Activated naive CD4-positive, alpha-beta T cell (primary cell): ENCODE measurements at places on chromosomes 2 and 18.

GRCh38 chr18:44652722-44653121 is 28.0 kb upstream of the SETBP1 start:
- no peak for DNase-seq

GRCh38 chr2:227228061-227228667 is 63.7 kb downstream of the COL4A3 start:
- DNase-seq: no peak

- no peak for DNase-seq
Measured at GRCh38 chr2:7766088-7766722, 849.0 kb downstream of the RNF144A start.

- no peak for DNase-seq
Measured at GRCh38 chr2:208015475-208015874, 9.9 kb downstream of the PLEKHM3 start.

DNA sequence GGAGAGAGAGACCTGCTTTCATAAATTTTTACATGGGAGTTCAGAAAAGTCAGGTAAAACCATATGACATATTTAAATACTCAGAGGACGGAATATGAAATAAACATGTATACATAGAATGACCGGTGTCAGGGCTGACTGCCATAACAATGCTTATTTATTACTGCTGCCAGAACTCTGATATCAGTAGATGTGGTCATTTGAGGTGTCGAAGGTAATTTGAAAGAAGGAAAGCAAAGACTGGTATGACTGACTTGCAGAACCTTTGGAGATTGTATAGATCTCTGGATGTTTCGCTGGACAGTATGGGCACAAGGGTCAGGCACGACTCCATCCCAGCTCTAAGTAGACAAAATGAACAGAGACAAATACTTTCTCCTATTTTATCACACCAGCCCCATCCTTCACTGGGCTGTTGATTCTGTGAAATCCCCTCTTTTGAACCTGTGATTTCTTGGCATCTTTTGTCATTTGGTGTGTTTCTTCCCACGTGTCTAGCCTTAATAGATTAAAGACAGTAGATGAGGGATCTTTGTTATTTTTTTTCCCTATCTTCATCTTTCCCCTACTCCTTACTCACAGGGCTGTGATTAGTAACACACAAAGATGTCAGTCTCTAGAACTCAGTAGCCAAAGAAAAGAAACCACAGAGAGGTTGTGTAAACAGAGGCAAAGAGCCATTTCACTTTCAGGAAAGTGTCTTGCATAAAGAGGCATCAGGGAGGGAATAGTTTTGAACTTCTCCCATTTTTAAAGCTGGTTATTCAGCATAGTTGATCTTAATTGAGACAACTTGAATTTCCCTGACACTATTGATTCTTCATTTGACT is 61.6 kb downstream of the ICOS start:
- no peak for DNase-seq

DNA sequence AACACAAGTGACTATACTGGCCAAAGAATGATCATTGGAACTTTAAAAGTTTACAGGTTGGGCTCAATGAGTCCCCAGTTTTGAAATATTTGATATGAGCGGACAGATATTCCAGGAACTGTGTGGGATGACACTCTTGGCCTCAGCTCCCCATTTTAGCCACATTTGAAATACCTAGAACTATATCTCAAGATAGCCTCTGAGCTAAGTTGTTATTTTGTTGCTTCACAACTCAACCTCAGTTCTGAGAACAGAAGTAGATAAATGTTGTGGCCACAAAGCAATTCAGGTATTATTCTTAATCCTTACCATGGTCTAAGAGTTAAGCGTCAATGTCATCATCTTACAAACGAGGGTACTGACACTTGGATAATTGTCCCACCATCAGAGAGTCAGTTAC is 172.2 kb upstream of the SETBP1 start:
- DNase-seq: no peak

GRCh38 chr2:97763176-97763845 is 49.9 kb downstream of the ZAP70 start:
- DNase-seq: no peak

- no peak for DNase-seq
Measured at GRCh38 chr2:102630458-102630857, 11.1 kb downstream of the SLC9A2 start.

- no peak for DNase-seq
Measured at GRCh38 chr18:63980896-63981460, 11.1 kb downstream of the SERPINB8 start.

- no peak for DNase-seq
Measured at GRCh38 chr18:35291166-35291565, 1.1 kb upstream of the ZSCAN30 start.

GRCh38 chr18:59957957-59958356 is 58.2 kb downstream of the PMAIP1 start:
- DNase-seq: no peak

GRCh38 chr2:126527836-126528490 is 128.0 kb upstream of the GYPC start:
- no peak for DNase-seq

- no peak for DNase-seq
Measured at GRCh38 chr2:172704072-172704936, 31.3 kb upstream of the RAPGEF4 start.

DNA sequence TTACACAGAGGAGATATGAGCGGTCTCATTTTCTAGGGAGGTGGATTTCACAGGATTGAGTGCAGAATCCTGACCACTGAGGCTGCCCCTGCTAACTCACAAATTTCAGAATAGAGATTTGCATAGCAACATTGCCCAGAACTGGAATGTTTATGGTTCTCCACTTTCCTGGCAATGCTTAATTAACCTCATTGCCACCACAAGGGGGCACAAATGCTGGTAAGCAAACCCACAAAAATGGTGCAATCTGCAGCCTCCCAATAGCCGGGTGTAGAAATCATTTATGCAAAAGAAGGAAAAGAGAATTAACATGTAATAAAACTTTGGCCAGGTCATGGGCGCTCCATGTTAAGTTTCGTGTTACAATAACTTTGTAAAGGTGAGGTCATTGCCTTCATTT is 112.4 kb downstream of the CYRIA start:
- no peak for DNase-seq

DNA sequence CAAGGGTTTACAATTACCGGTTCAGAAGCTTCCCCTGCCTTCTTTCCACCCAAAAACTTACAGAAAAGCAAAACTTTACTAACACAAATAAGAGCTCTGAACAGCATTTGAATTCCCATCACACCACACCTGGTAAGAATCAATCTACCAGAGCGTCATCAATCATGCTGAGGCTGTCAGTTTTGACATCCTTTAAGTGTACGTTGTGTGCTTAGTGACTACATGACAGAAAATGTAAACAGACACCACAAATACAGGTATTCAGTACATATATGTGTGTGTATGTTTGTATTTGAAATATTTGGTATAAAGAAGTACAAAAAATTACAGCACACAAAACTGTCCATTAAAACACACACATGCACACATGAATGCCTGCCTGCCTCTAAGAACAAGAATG is 523.5 kb downstream of the TMEM182 start:
- no peak for DNase-seq

GRCh38 chr18:50092245-50092805 is 102.6 kb downstream of the MYO5B start:
- no peak for DNase-seq

GRCh38 chr2:29611261-29611660 is 310.1 kb downstream of the ALK start:
- no peak for DNase-seq

DNA sequence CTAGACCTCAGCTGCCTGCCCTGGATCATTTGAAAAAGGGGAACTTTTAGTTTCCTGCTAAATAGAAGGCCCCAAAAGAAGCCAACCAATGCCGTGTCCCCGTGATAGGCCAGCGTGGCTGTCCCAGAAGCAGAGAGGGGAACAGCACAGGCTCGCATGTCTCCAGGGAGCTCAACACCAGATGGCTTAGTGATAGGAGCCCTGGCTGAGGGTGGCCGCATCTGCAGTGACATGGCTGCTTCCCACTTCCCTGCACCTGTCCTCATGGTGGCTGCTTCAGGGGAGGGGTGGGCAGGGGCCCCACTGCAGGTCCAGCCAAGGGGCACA is 79.6 kb downstream of the MBP start:
- DNase-seq: no peak

DNA sequence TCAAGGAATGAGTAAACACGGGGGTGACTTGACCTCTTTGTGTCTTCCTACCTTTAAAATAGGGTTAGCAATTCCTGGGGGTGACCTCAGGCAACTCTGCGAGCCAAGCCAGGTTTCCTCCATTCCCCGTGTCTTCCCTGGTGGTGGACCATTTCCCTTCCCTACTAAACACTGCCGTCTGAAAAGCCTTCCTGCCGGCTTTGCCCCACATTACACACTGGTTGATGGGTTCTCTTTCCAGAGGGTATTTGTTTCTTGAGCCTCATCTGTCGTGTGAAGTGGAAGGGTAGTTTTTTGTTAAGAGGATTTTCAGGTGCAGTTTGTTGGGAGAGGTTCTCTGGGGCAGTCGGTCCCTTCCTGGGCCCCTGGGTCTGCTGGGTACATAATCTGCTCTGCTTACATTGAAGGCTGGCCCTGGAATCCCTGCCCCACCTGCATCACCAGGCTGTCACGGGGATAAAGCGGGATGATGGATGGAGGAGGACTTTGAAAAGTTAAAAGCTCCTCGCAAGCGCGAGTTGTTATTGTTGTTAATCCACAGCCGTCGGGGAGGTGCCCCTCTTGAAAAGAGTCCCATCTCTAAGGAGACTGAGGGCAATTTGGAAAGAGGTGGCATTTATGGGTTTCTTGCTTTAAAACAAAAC is 175.4 kb upstream of the SPRED2 start:
- no peak for DNase-seq

- DNase-seq: no peak
Measured at GRCh38 chr18:73785300-73785699, 362.3 kb downstream of the FBXO15 start.

- no peak for DNase-seq
Measured at GRCh38 chr2:241991299-241991698, 121.8 kb downstream of the RTP5 start.

GRCh38 chr2:141501752-141502151 is 629.1 kb downstream of the LRP1B start:
- DNase-seq: no peak

DNA sequence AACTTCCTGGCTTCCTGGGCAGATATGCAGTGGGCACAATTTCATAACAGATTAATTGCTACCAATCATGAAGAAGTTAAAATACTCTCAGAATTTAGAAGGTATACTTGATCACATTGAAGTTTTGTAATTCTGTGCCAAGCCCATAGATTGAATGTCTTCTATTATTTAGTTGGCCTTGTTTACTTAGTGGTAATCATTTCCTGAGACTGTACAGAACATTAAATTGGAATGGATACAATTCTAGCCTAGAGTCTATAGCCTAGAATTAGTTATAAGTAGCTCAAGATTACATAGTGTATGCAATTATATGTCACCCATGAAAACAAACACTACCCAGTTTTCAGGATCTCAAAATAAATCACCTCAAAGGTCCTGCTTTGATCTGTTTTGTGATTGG is 615.8 kb downstream of the XIRP2 start:
- DNase-seq: no peak

DNA sequence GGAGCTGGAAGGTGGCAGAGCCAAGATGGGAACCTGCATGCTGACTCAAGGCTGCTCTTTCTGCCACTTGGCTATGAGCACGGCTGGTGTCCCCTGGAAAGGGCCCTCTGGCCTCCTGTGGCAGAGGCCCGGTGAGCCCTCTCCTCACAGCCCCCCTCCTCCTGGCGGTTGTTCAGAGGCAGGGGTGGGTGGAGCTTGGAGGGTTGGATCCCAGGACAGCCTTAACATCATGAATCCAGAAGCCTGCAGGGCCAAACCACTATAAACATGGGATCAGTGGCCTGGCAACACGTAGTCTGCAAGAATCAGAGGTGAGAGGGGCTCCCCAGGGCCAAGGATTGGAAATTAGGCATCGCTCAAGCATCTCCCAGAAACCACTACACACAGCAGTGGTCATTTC is 48.5 kb upstream of the LOXHD1 start:
- DNase-seq: no peak

GRCh38 chr2:120880381-120880780 is 144.7 kb downstream of the GLI2 start:
- no peak for DNase-seq

GRCh38 chr2:160381425-160381951 is 112.1 kb downstream of the RBMS1 start:
- no peak for DNase-seq

DNA sequence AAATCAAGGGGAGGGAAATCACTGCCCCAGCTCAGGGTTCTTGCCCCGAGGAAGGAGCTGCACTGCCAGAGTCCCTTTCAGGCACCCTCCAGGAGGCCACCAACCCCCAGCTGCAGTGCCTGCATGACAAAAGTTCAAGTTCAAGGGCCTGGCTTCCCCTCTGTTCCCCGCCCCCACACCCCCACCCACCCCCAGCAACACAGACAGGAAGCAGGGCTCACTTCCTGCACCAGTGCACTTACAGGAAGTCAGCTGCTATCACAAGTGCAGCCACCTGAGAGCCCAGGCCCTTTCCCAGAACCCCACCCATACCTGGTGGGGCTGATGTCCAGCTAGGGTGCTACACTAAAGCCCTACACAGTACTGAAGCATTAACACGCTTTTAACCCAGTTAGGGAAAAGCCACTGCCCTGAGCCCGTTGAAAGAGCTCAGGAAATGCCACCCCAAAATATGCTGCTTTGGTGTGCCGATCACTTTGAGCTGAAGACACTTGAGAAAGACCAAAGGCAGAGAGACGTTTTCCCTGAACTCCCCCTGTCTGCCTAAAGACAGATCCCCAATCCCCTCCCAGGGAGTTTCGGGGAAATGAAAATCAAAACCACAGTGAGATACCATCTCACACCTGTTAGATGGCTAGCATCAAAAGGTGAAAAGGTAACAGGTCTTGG is 109.9 kb upstream of the CAB39 start:
- no peak for DNase-seq

DNA sequence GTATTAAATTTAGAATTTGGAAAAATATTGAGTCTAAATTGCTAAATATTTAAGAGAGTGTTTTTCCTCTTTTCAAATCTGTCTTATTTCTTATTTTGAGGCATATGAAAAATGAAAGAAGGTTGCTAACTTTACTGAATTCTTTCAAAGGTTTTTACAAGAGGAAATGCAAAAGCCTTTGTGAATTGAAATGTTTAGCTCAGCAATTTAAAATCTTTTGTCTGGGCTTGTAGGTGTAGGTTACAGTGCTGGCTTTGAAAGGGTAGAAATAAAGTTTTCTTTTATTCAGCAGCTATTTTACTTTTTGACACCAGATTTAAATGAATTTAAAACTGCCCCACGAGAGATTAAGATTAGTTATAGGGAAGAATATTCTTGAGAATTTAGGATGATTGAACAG is 192.0 kb downstream of the CDH7 start:
- no peak for DNase-seq

DNA sequence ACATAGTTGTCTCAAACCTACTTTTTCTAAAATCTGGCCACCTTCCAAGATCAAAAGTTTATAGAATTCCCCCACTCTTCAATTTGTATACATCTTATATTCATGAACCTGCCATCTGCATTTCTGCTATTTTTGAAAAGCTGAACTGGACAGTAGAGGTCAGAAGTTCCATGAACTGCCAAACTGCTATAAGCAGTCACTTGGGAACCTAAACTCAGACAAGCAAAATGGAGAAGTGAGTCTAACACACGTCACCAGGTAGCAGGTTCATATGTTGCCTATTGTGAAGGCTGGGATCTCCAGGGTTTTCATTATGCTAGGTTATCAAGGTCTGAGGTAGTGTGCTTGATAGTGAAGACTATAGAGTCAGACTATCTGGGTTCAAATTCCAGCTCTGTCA is 2.0 kb upstream of the MYO1B start:
- DNase-seq: no peak
